ENCODE measurements at places on chromosomes 1 and 21. TPM values are rescaled to one million over a fixed set of nuclear protein-coding genes. Genes with fewer than 3 reads are reported as not detected.

Gene TMEM52
- total RNA-seq, result 1.5 TPM

Gene PTPRU
- total RNA-seq, result 8.0 TPM

Gene LCE1A
- total RNA-seq, result not detected

Gene C1orf141
- total RNA-seq, result not detected

Gene SYT14
- not detected for total RNA-seq

Gene GSTM5
- total RNA-seq, result 1.4 TPM

Gene XCL2
- total RNA-seq, result 8.1 TPM

Gene PLPPR4
- total RNA-seq, result 1.6 TPM

Gene TGFB2
- total RNA-seq, result 4.0 TPM

Gene ADORA3
- total RNA-seq, result 11.2 TPM

Gene CA6
- total RNA-seq, result not detected

Gene XKR8
- total RNA-seq, result 17.4 TPM

Gene CIART
- total RNA-seq, result 2.9 TPM

Gene RIPK4
- not detected for total RNA-seq

Gene HFM1
- total RNA-seq, result 1.2 TPM

Gene RGS7
- total RNA-seq, result 0.56 TPM

Gene KRTAP7-1
- total RNA-seq, result not detected

Gene VAV3
- total RNA-seq, result 28.2 TPM

Gene PYGO2
- 35.5 TPM for total RNA-seq

Gene SPRR2F
- not detected for total RNA-seq

Gene SPOCD1
- 4.2 TPM for total RNA-seq

Gene ETV3L
- total RNA-seq, result not detected

Gene ST6GALNAC5
- total RNA-seq, result 2.3 TPM

Gene DNAJC16
- total RNA-seq, result 21.9 TPM

Measured in spleen (tissue), 13 donors.